Kidney glomerular epithelial cell (primary cell): ENCODE measurements at places on chromosomes 13 and 19.

- no peak for DNase-seq
Observed at GRCh38 chr19:35216016-35216832, 12.3 kb downstream of the FAM187B start.

DNA sequence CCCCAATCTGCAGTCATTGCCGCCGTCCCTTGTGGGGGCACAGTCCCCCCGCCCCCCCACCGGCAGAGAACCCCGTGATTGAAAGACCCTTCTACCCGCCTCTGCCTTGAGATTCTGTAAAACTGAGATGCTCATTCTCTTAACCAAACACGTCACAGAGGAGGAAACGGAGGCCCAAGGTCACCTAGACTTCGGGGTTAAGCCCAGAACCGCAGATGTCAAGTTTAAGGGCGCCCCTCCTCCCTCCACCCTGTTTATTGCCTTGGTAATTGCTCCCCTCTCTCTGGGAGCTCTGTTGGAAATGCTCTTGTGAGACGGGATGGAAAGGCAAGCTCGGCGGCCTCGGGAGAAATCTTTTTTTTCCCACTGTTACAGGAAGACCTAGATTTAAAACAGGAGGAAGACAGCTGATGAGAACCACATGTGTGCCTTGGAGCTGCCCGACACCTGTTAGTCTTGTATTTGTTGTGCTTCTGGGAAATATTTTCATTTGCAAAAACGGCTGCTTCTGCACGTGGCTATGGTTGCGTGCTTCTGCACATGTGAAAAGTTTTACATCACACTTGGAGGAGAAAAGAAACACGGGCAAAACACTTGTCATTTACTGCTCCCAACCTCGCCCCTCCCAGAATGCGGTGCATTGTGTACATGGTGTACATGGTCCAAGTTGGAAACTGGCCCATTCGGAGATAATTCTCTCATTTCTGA, 1.1 kb upstream of the MED26 start:
- no peak for DNase-seq

DNA sequence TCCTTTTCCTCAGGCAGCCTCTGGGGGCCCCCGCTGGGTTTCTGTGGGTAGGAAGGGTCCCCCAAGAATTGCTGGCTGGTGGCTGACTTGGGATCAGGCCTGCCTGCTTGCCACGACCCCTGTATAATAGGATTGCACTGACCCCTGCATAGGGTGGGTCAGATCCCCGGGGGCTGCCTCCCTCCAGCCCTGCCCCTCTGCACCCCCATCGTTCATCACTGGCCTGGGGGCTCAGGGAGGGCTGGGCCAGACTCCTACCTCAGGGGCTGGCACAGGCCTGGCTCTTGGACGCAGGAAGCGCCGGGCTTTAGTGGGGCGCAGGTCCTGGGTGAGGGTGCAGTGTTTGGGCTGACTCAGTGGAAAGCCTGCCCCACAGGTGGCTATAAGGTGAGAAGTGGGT, 10.6 kb downstream of the NDUFB7 start:
- DNase-seq: no peak

DNA sequence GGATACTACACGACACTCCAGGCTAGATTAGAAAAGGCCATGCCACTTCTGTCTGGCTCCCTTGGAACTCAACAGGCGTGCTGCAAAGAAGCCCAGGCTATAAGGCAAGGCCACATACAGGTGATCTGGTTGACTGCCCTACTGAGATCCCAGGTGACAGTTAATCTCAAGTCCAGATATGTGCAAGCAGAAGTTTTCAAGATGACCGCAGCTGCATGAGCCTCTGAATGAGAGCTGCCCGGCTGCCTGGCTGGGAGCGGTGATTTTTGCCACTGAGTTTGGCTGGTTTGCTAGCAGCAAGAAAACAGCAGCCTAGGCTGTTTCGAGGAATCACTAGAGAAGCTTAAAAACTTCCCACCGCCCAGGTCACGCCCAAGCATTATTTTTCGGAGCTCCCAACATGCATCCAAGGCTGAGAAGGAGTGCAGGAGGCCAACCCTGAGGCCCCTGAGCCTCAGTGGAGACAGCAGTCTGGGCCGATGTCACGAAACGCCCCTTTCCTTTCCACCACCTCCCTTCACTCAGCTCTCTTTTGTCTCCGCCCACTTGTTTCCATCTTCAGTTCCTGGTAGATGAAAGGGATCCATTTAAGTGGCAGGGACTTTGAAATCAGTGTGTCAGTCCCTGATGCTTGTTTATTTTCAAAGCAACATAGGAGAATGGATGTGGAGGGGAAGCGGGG, 14.0 kb upstream of the URI1 start:
- no peak for DNase-seq

DNA sequence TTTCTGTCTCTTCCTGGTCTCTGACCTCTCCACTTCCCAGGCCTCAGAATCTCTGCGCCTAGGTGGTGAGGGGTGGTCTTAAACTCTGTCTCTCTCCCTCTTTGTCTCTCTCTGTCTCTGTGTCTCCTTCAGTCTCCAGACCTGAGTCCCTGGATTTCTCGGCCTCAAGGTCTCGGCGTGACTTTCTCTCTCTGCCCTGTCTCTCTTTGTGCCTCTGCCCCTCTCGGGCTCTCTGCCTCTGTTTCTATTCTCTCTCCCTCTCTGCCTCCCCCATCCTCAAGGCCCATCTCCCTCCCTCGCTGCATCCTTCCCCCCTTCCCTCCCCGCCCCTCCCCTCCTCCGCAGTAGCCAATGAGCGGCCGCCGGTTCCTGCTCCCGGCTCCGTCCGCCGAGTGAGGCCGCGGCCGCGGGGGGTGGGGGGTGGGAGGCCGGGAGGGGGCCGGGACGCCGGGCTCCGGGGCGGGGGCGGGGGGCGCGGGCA, at the start of gene CACNG7:
CACNG7 (plus strand) TSS at position 344 of the 481 bp plus-strand sequence. CDS start 3,554 bp downstream, outside the sequence.
- no peak for DNase-seq

DNA sequence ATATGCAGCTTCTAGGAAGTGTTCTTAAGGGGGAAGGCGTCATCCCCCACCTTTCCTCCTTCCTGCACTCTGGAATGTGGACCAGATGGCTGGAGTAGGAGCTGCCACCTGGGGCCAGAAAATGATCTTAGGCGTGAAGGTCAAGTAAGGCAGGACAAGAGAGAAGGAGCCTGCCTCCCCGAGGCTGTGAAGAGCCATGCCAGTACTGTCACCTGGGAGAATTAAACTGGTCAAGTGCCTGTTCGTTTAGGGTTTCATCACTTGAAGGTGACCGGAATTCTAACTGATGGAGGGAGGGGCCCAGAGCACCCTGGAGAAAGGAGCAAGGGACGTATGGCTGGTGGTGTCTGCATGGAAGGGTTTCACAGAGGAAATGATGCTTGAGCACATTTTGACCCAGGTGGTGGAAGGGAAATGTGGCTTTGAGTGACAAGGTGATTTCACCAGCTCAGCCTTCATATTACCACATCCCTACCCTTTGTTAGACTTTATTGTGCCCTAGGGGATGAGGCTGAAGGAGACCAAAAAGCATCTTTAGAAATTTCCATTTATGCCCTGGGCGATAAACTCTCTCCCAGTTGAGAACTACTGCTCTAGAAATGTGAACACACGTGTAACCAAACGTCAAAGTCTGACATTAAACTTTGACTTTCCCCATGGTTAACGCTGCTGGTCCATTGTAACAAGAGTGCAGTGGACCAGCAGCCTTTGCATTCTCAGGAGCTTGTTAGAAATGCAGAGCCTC, 37.5 kb downstream of the PPP2R1A start:
- no peak for DNase-seq

DNA sequence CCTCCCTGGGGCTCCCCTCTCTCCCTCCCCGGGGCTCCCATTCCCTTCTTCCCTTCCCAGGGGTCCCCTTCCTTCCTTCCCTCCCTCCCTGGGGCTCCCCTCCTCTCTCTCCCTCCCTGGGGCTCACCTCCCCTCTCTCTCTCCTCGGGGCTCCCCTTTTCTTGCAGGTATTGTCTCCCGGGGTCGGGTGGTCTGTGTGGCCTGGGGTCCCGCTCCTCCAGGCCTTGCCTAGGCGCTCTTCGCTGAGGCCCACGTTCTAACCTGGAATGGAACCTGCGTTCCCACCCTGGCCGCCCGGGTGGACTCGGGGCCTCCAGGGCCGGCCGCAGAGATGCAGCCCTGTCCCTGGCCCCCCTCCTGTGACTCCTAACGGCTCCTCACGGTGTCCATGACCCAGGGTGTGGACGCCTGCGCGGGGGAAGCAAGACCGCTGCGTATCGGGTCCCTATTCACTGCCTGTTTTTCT, 940 bp upstream of the DCUN1D2 start:
- DNase-seq: no peak

DNA sequence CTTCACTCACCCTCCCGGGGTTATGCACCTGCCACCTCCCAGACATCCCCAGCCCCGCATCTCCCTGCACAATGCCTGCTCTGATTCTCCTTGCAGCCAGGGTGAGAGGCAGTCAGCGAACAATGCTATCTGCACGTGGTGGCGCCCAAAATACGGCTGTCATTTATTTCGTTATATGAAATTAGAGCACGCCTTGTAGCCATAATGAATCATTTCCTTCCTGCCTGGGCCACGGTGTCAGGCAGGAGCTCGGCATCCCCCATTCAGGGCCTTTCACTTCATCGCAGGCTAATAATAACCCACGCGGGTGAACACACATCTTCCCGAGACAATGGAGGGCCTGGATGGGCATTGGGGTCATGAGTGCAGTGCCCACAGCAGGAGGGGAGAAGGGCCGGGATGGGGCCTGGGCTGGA, 143.8 kb upstream of the ZNF507 start:
- no peak for DNase-seq

GRCh38 chr19:33303791-33304345, 1.5 kb upstream of the CEBPA start:
- DNase-seq: no peak

DNA sequence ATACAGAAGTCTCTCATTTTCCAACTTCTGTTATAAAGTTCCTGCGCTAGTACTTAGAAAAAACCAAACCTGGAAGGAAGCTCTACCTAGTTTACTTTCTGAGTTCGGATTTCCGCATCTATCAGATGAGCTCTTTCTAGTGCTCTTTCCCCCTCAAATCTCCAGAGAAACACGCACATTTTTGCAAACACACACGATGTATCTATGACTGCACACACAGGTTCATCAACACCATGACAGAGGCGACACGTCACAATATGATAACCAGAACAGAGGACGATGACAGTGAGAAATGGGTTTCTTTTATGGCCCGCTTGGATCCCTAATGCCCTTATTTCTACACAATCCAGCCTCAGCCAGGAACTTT, 629 bp upstream of the LRRC63 start:
- DNase-seq: no peak

- DNase-seq: no peak
Observed at GRCh38 chr19:41362143-41362847, 1.7 kb downstream of the B9D2 start.

DNA sequence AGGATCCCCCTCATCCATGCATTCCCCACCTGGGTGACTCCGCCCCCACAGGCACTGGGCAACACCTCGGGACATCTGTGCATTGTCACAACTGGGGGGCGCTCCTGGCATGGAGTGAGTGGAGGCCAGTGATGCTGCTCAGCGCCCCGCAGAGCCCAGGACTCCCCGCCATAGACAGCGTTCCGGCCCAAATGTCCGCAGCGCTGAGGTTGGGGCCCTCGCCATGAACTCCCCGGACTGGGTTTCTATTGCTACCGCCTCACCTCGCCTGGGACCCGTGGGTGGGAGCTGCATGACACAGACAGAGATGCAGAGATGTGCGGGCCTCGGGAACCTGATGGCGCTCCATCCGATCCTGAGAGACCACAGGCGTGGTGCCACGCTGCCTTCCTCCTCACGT, 4.6 kb downstream of the FZR1 start:
- DNase-seq: no peak

DNA sequence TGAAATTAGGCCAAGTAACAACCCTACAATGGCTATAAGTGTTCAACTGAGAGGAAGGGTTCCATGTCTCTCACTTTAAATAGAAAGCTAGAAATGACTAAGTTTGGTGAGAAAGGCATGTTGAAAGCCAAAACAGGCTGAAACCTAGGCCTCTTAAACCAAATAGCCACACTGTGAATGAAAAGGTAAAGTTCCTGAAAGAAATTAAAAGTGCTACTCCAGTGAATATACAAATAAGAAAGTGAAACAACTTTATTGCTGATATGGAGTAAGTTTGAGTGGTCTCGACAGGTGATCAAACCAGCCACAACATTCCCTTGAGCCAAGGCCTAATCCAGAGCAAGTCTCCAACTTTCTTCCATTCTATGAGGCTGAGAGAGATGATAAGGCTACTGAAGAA, 209.6 kb downstream of the KLF12 start:
- no peak for DNase-seq

GRCh38 chr13:98652721-98653462, 76.0 kb upstream of the STK24 start:
- no peak for DNase-seq

DNA sequence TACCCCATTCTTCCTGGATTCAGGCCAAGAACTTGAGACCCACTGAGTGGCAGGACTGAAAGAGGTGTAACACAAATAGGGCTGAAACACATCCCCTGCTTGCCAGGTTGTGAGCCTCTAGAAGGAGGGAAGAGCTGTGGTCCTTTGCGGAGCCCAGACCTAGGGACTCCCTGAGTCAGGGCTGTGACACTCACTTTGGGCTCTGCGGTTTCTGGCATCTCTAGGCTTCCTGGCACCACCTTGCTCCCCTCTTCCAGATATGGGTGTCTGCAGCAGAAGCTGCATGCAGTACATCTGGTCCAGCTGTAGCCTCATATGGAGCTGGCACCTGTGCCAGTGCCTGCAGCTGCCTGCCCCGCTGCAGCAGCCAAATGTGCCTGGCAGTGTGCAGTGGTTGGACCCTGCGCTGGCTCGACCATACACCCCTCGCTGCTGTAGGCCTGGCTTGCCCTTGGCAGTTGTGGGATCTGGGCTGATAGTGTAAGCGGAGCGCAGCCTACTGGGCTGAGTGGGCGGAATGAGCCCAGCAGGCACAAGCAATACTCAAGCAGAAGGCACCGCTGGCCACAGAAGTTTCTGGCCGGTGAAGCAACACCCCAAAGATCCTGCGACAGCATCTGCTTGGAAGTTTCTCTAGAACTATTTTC, 290.4 kb downstream of the SLITRK6 start:
- DNase-seq: no peak

GRCh38 chr13:32277839-32278238, 37.3 kb downstream of the ZAR1L start:
- no peak for DNase-seq

DNA sequence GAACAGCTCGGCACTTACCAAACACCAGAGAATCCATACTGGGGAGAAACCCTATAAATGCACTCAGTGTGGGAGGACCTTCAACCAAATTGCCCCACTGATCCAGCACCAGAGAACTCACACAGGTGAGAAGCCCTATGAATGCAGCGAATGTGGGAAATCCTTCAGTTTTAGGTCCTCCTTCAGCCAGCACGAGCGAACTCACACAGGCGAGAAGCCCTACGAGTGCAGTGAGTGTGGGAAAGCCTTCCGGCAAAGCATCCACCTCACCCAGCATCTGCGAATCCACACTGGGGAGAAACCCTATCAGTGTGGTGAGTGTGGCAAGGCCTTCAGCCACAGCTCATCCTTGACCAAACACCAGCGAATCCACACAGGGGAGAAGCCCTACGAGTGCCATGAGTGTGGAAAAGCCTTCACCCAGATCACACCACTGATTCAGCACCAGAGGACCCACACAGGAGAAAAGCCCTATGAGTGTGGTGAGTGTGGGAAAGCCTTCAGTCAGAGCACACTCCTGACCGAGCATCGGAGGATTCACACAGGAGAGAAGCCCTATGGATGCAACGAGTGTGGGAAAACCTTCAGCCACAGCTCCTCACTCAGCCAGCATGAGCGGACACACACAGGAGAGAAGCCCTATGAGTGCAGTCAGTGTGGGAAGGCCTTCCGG, 8.3 kb downstream of the ZNF135 start:
- no peak for DNase-seq

GRCh38 chr19:38417544-38418506, 8.2 kb downstream of the RASGRP4 start:
- DNase-seq: no peak

GRCh38 chr13:109986851-109987250, 200.5 kb upstream of the IRS2 start:
- DNase-seq: no peak
